ENCODE measurements at places on chromosomes 1 and 21.

DNA sequence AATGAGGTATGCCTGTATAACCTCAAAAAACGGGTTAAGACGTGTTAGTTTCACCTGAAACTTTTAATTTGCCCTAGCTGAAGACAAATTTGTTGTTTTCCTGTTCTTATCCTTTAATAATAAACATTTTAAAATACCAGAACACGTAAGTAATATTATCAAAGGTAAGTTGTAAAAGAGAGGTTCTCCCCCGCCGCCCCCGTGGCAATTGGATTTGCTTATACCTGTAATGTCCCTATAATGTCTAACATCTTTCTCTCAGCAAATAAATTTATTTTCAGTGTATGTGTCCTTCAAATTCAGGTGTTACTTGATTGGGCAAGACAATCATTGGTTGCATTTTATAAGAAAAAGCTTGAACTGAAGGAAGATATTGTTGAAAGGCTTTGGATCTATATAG lies 5.9 kb downstream of the URB2 start:
- DNase-seq: no peak

GRCh38 chr1:22563671-22564602 lies 648 bp downstream of the EPHA8 start:
- DNase-seq: no peak

- no peak for DNase-seq
Observed at GRCh38 chr1:94903280-94904009, 23.5 kb downstream of the CNN3 start.

DNA sequence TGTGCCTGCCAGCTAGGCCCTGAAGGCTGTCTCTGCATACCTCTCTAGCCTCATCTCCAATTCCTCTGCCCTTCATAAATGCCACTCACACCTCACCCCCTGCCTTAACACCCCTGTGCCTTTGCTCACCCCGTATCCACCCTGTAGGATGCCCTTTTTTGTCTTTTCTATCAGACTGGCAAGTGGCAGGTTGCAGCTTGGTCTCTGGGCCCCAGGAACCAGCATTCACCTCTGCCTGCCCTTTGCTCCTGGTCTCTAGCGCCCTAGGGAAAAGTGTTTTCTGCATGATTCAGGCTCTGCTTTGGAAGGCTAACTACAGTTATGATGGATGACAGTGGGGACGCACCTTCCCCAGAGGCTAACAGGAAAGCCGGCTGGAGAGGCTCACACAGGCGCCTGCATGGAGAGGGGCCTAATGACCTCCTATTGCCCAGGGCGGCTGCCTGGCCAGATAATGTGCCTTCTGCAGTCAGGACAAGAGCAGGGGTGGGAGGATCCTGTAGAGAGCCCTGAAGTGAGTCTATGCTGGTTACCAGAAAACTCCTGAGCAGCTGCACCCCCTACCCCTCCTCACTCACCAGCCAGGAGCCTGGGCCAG lies 11.2 kb downstream of the KANK4 start:
- DNase-seq: no peak

DNA sequence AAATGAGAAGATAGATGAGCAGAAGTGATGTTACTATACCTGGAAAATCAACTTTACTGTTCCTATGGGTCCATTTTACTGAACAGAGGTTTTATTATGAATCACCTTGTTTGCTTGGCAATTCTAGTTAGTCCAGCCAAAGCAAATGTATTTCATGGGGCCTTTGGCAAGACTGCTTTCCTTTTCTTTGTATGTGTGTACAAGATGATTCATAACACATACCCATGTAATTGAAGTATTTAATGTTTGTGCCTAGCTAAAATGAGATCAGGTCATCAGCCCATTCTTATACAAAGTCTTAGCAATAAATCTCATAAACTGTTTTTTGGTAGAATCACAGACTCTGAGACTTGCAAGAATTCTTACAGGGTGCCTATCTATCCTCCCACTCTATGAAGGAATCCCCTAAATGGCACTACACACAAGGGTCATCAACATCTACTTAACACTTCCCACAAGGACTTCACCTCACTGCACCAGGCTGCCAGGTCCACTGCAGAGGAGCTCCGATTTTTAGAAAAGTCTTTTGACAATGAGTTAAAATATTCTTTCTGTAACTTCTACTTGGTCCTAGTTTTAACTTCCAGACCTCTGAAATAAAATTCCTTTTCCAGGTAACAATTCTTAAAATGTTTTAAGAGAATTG lies 58.5 kb downstream of the LPAR3 start:
- peak; percentile 55 for DNase-seq

GRCh38 chr1:232954594-232955365 lies 4.4 kb downstream of the NTPCR start:
- DNase-seq: no peak

DNA sequence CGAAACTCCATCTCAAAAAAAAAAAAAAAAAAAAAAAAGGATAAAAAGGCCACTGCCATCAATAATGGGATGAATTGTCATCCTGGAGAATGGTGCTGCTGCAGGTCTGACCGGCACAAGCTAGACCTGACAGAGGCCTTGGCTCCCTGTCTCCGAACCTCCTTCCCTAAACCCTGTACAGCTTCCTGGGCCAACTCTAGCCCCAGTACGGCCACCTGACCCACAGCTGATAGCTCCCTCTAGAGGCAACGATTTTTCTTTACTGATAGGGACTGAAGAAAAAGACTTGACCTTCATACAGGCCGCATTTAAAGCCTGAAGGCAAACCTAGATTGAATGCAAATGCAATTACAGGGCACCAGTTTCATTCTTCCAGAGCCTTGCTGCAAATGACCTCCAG lies 30.7 kb downstream of the NOL9 start:
- no peak for DNase-seq

DNA sequence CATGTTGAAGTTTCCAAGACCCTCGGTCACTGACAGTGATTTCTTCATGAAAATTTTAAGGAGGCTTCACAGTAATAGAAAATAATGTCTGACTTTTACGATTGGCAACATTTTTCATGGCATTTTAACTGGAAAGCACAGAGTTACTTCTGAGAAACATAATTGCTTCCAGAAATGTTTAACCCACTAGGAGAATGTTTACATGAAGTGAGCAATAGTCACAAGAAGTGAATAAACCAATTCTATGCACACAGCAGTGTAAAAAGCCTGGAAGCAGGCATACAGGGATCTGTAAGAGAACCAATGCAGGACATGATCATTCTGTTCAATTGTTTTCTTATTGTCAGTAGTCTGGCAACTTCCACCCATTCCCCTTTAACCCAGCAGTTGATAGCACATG lies 316.2 kb upstream of the CXADR start:
- no peak for DNase-seq

- no peak for DNase-seq
Observed at GRCh38 chr1:193387406-193387805, 201.0 kb upstream of the B3GALT2 start.

- no peak for DNase-seq
Observed at GRCh38 chr1:55604749-55605148, 389.6 kb upstream of the USP24 start.

GRCh38 chr1:153919876-153920852 lies 2.6 kb downstream of the GATAD2B start:
- DNase-seq: no peak
